ENCODE measurements at places on chromosomes 5 and 9.
A peak's percentile ranks its signal among the peaks of the same experiment; 100 is the strongest.

DNA sequence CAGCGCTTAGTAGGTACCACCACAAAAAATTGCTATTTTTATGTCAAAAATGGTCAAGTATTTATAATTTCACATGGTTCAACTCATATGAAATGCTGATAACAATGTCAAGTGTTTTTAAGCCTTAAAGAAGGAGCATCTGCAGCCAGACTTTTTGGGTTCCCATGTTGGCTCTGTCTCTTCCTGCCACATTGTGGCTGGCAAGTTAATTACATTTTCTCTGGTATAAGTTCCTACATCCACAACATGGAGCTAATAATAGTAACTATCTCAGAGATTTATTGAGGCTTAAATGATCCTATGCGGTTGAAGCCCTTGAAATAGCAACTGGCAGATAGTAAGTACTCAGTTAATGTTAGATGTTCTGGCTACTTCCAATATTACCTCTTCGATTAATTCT, 5.4 kb downstream of the ATP10B start:
- no peaks in the 10 kb centered on the region for H3K4me1 ChIP-seq
- H3K27ac ChIP-seq: no peak overlapping the region
- H3K4me3 ChIP-seq: no peak overlapping the region
- H3K27me3 ChIP-seq: no peaks in the 10 kb centered on the region
- H3K36me3 ChIP-seq: no peaks in the 10 kb centered on the region

GRCh38 chr9:124286292-124286931, 28.7 kb downstream of the NEK6 start:
- peak overlapping the region; percentile 50 for H3K27ac ChIP-seq
- H3K27me3 ChIP-seq: no peaks in the 10 kb centered on the region

DNA sequence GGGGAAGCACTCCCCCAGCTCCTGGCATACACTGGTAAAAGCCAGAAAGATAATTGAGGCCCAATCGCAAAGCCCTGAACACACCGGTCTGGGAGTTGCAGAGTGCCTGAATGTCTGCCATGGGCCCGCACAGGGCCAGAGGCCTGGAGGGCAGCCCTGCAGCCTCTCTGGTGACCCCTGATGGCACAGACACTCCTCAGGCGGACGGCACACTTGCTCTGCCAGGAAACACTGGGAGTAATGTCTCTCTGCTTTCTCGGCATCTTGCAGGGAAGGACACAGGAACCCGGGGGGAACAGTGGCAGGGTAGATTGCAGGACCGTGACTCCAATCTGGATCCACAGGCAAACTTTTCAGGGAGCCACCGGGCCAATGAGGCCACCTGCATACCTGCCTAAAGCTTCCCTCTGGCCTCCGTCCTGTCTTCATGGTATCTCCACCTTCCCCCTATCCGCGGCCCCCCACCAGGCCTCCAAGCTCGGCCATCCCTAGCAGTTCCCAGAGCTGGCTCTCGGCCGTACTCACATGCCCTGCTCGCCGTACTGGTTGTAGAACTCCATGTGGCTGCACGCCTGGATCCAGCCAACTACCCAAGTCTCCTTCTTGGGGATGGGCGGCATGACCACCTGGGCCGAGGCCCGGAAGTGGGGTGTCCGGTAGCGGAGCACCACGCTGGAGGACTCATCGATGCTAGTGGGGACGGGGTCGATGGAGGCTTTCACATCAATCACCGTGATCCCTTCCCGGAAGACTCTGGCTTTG, 797 bp downstream of the FAM78A start:
- peaks cover 55% of the 10 kb centered on the region for H3K4me1 ChIP-seq
- peak; percentile 54 for DNase-seq
- no peaks in the 10 kb centered on the region for H3K36me3 ChIP-seq
- no peaks in the 10 kb centered on the region for H3K27me3 ChIP-seq
- peak overlapping the region; percentile 98 for H3K27ac ChIP-seq

DNA sequence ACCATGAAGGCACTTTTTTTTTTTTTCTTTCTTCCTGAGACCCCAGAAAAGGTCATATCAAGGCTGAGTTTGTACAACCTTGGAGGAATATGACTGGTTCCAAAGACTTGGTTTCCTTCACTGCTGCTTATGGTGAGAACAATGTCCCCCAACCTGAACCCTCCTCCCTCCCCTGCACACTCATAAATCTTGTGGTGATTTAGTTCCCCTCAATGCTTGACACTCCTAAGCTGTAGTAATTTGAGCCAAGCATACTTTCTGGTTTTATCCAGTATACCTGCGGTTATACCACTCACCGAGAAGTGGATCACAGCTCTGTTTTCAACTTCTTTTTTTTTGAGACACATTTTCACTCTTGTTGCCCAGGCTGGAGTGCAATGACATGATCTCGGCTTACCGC, 149.9 kb upstream of the KLF4 start:
- peak overlapping the region; percentile 96 for H3K27ac ChIP-seq
- H3K4me3 ChIP-seq: no peak overlapping the region
- H3K4me1 ChIP-seq: peaks cover 17% of the 10 kb centered on the region
- H3K27me3 ChIP-seq: no peaks in the 10 kb centered on the region
- H3K36me3 ChIP-seq: no peaks in the 10 kb centered on the region
- DNase-seq: no peak

GRCh38 chr5:138725153-138725817, 27.9 kb upstream of the CTNNA1 start:
- peak overlapping the region; percentile 61 for H3K27ac ChIP-seq
- peaks cover 24% of the 10 kb centered on the region for H3K4me1 ChIP-seq
- no peaks in the 10 kb centered on the region for H3K36me3 ChIP-seq
- peak; percentile 63 for DNase-seq

DNA sequence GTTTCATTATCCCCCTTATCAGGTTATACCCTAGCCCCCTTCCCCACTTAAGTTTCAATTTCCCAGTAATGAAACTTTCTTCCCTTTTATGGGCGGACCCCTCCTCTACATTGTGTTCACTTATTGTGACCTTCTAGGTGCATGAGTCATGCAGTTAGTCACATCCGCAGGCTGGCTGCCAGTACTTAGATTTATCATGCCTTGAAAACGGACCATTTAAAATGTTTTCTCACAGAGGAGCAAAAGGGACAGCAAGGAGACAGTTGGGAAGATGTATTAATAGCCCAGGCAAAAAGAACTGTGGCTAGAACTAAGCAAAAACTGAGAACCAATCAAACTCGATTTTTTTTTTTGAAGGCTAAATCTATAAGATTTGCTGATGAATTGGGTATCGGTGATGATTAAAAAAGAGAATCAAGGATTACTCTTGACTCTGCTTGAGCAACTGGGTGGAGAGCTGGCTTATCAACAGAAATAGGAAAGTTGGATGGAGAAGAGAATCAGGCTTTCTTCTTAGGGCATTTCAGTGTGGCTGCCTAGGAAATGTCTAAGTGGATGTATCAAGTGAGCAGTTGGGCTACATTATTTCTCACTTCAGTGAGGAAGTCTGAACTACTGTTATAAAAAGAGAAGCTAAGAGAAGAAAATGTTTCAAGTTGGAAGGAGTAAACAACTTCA, 615.0 kb downstream of the HINT1 start:
- no peaks in the 10 kb centered on the region for H3K4me1 ChIP-seq
- no peak overlapping the region for H3K4me3 ChIP-seq
- DNase-seq: no peak

DNA sequence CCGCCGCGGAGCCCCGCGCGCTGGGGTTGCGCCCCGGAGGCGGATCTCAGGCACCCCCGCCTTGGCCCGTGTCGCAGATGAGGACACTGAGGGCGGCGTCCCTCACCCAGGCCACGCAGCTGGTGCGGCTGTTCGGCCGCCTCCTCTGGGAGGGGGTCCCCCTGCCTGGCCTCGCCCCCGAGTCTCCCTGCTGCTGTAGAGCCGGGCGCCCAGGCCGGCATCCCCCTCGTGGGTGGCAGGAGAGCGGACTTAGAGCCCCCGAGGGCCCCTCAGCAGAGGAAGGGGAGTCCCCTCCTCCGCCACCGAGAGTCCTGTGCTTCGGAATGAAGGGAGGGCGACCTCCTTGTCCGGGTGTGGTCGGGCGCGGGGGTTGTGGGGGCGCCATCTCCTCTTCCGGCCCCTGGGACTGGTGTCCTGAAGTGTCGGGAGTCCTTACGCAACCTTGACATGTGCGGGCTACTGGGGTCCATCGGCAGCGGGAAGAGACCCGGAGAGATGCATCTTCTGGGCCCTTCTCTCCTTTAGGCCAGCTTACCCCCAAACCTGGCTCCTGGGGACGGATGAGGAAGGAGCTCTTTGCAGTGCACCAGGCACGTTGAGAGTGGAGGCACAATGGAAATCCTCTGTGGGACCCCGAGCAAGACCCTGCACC, 11.7 kb upstream of the EXOSC2 start:
- DNase-seq: no peak
- peaks cover 18% of the 10 kb centered on the region for H3K27me3 ChIP-seq
- H3K27ac ChIP-seq: no peak overlapping the region
- peaks cover 11% of the 10 kb centered on the region for H3K4me1 ChIP-seq
- peak overlapping the region; percentile 75 for H3K4me3 ChIP-seq

GRCh38 chr5:72093824-72094223, 13.5 kb upstream of the MAP1B start:
- peaks cover 2% of the 10 kb centered on the region for H3K27me3 ChIP-seq
- no peak for DNase-seq
- no peak overlapping the region for H3K27ac ChIP-seq
- H3K36me3 ChIP-seq: no peaks in the 10 kb centered on the region
- no peaks in the 10 kb centered on the region for H3K4me1 ChIP-seq

- peaks cover 15% of the 10 kb centered on the region for H3K4me1 ChIP-seq
- H3K4me3 ChIP-seq: no peak overlapping the region
- H3K27ac ChIP-seq: no peak overlapping the region
- no peaks in the 10 kb centered on the region for H3K27me3 ChIP-seq
Measured at GRCh38 chr5:72476721-72477120, 30.5 kb downstream of the ZNF366 start.

GRCh38 chr9:19479874-19480273, 71.1 kb downstream of the ACER2 start:
- no peak overlapping the region for H3K27ac ChIP-seq
- peaks cover 12% of the 10 kb centered on the region for H3K27me3 ChIP-seq
- no peak for DNase-seq

Data from psoas muscle (tissue), 8 donors.